ENCODE measurements at places on chromosomes 13 and 19. TPM values are rescaled to one million over a fixed set of nuclear protein-coding genes. Genes with fewer than 3 reads are reported as not detected.

DNA sequence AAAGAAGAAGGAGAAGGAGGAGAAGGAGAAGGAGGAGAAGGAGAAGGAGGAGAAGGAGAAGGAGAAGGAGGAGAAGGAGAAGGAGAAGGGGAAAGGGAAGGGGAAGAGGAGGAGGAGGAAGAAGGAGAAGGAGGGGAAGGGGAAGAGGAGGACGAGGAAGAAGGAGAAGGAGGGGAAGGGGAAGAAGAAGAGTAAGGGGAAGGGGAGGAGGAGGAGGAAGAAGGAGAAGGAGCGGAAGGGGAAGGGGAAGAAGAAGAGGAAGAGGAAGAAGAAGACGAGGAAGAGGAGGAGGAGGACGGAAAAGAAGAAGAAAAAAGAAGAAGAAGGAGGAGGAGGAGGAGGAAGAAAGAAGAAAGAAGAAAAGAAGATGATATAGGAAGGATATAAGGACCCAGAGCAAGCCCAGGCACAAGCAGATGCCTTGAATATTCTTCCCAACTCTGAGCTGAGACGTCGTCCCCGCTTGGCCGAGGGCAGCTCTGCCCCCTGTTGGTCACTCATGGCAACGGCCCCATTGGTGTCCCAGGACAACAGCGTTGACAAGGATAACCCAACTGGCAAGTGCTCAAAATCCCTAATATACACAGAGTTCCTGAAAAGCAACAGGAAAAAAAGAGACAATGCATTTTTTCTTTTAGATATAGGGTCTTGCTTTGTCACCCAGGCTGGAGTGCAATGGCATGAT, 30.6 kb upstream of the IGSF23 start:
- no peak for DNase-seq

GRCh38 chr13:75196147-75196837, 285.7 kb downstream of the TBC1D4 start:
- DNase-seq, result no peak

- DNase-seq, result no peak
Measured at GRCh38 chr19:13984875-13985741, 21.0 kb downstream of the RFX1 start.

DNA sequence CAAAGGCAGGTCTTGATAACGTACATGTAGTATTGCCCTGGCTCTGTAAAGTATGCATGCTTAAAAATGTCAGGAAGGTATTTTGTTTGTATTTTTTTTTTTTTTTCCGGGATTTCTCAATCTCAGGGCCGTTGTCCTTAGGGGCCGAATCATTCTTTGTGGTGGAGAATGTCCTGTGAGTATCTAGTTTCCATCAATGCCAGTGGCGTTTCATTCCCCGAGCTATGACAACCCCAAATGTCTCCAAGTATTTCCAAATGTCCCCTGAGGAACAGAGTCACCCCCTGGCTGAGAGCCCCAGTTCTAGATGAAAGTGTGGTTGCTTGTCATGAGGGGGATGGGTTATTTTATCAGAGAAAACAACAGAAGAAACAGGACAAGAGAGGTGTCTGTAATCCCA, 68.7 kb downstream of the ACSBG2 start:
- peak; percentile 9 for DNase-seq

DNA sequence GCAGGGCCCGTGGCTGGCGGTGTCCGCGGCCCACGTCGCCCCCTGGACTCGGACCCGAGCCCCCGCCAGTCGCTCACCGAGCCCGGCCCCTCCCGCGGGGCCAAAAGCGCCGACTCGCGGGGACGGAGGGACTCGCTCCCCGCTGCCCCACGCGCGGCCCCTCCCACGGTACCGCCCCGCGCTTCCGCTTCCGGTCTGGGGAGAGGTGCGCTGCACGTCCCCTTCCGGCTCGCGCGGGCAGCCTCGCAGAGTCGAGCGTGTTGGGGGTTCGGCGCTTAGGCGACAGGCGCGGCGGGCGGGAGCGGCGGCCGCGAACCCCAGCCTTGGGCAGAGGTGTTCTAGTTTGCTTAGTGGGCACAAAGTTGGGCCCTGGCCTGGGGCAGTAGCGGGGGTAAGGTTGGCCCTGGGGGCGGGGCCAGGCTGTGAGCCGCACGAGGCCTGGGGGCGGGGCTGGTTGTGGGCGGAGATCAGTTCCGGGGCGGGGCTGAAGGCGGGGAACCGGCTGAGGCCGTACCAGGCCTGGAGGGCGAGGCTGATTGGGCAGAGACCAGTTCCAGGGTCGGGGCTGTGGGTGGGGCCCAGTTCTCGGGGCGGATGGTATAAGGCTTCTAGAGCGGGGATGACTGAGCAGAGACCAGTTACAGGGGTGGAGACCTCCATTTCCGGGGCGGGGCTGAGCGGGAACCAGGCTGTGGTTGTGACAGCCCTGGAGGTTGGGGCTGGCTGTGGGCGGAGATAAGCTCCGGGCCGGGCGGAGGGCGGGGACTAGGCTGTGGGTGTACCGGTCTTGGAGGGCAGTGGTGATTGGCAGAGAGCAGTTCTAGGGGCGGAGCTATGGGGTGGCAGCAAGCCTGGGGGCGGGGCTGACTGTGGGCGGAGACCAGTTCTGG, at the start of the genes MBD3L1 and ZNF558:
MBD3L1 (plus strand) TSS at position 246 of the 890 bp plus-strand sequence. CDS start 10,302 bp downstream, outside the sequence.
ZNF558 (minus strand) TSS at position 173 of the 890 bp plus-strand sequence. CDS start 9,645 bp downstream, outside the sequence.
- DNase-seq, result peak; percentile 71

DNA sequence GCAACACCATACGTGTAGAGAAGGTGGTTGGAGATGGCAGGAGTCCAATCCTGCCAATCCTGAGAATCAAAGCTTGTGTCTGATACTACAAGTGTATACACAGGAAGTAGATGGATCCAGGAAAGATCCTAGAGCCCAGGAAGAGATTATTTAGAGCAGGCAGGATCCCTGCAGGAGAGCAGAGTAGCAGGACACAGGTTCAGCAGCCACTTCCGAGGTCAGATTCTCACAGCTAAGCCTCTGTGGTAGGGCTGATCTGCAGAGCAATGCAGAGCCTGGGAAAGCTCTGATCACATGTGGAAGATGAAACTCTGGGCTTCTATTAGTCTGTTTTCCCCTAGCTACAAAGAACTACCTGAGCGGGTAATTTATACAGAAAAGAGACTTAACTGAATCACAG, 28.5 kb upstream of the ZNF331 start:
- no peak for DNase-seq

- no peak for DNase-seq
Measured at GRCh38 chr19:46189971-46190888, 39.3 kb upstream of the IGFL1 start.

DNA sequence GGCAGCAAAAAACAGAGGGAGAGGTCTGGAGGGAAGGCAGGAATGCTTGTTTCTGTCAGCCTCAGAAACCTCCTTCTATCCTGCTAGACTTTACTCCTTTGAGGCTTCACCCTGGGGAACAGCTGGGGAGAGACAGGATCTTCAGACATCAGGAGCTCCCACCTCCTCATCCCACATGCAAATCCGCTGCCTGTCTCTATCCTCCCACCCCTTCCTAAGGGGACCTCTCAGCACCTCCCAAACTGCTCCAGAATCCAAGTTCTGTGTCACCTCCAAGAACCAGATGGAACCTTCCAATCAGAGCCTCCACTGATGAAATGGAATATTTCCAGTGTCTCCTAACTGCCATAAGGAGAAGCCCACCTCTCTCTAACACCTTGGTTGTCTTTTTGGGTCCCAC, 9.7 kb upstream of the ERCC2 start:
- DNase-seq, result no peak

- DNase-seq, result no peak
Measured at GRCh38 chr19:29309637-29310036, 96.7 kb upstream of the UQCRFS1 start.

DNA sequence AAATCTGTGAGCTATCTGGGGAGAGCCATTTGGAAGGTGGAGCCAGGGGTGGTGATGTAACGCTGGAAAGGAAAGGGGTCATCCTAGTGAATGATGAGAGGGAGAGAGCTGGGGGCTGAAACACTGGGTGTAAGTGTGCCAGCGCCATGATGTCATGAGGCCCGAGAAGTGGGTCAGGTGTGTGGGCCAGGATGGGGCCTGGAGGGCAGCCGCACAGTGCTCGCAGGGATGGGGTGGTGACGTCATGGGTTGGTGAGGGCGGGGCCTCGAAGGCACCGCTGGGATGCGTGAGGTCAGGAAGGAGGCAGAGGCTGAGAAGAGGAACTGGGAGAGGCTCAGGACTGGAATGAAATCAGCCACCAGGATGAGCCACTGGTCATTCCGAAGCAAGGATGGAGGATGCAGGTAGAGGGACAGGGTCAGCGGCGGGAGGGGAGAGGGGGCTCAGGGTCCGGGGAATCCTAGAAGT, 4.4 kb downstream of the CCDC61 start:
- no peak for DNase-seq

DNA sequence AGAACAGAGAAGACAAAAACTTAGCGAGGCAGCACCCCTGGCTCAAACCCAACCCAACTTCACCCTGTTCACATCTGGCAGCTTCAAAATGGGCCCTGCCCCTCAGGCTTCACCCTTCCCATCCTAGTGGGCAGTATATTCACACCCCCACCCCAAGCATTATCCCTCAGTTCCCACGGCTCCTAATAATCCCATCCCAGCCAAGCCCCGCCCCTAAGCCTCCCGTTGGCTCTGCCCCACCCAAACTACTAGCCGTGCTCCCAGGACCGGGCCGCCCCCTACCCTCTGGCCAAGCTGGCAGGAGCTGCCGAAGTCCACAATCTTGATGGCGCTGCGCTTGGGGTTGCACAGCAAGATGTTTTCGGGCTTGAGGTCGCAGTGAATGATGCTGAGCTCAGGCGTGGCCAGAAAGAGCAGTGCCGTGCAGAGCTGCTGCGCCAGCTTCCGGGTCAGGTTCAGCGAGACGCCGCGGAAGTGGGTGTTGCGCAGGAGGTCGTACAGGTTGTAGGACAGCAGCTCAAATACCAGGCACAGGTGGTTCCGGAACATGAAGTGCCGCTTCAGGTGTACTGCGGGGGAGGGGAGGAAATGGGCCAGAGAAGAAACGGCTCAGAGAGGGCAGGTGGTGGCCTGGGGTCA, 5.8 kb downstream of the DYRK1B start:
- DNase-seq, result no peak

DNA sequence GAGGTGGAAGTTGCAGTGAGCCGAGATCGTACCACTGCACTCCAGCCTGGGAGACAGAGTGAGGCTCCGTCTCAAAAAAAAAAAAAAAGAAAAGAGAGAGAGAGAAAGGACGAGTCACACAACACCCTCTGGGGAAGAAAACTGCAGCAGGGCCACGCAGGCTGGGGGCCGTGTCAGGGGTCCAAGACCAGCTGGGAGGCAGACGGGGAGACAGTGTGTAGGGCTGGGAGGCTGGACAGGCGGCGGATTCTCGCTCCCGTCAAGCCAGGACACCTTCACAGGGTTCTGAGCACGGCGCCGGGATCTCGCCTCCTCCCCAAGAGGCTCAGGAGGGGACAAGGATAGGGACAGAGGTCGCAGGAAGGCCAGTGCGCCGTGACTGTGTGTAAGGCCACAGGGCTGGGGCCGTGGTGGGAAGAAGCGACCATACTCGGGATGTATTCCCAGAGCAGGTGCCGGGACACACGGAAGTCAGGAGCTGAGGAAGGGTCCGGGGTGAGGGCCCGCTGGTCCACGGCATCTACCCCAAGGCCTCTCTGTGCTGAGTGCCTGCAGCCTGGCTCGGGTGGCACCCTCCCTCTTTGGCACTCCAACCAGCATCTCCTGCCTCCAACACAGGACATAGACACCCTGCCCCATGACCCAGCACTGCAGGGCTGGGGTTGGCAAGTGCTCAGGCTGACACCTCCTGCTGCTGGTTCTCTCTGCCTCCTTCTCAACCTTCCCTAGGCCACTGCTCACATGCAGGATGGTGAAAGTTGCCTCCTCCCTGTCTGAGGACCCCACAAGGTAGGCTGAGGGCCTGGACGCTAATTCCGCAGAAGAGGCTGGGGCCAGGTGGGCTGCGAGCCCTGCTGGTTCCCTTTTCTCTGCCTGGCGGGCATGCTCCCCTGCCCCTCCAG, 21.2 kb downstream of the ZNF787 start:
- no peak for DNase-seq

The NAPSA gene
- total RNA-seq, result 0.14 TPM

The ZNF429 gene
- 3.5 TPM for total RNA-seq

All from epithelial cell of proximal tubule (primary cell).